NCI-H1417 treated with DMSO at 0.1 percent for 48 hours (cell line): ENCODE measurements at places on chromosomes 6 and 20.

DNA sequence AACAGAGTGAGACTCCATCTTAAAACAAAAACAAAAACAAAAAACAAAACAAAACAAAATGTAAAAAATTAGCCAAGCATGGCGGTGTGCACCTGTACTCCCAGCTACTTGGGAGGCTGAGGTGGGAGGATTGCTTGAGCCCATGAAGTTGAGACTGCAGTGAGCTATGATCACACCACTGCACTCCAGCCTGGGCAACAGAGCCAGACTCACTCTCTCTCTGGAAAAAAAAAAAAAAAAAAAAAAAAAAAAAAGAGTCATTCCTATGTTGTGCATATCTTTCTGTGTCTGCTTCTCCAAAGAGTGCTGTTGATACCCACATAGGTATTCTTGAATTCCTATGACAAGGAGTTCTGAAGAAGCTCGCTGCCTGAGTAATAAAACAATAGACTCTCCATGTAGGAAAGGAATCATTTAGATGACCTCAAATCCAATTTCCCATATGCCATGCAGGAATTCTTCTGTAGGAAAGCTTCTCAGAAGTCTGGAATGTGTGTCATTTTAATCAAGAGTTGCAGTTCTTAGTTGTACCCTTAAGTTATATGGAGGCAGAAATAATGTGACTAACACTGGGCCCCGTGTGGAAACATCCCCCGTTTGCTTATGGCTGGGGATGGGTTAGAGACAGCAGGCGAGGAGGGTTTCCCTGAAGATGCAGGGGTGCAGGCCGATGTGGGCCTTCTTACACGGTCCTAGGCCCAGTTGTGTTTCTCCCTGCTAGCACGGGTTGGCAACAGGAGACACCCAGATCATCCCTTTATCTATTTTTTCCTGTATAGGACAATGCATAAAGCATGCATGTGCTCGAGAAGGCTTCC lies 79.4 kb downstream of the ZDHHC14 start:
- DNase-seq: no peak

DNA sequence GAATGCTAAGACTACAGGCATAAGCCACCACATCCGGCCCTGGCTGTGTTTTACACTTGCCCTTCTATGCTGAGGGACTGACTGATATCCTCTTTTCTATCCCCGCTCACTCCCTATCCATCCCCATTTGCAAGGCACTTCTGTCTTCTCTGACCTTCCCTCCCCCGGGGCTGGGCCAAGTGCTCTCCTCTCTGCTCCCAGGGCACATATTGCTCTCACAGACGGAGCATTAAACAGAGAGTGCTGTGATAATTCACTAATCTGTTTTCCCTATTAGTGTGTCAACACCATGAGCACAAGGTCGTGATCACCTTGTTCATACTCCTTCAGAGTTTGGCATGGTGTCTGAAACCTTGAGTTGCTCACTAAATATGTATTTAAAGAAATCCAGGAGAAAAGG lies 9.0 kb upstream of the SLC2A12 start:
- DNase-seq: no peak

DNA sequence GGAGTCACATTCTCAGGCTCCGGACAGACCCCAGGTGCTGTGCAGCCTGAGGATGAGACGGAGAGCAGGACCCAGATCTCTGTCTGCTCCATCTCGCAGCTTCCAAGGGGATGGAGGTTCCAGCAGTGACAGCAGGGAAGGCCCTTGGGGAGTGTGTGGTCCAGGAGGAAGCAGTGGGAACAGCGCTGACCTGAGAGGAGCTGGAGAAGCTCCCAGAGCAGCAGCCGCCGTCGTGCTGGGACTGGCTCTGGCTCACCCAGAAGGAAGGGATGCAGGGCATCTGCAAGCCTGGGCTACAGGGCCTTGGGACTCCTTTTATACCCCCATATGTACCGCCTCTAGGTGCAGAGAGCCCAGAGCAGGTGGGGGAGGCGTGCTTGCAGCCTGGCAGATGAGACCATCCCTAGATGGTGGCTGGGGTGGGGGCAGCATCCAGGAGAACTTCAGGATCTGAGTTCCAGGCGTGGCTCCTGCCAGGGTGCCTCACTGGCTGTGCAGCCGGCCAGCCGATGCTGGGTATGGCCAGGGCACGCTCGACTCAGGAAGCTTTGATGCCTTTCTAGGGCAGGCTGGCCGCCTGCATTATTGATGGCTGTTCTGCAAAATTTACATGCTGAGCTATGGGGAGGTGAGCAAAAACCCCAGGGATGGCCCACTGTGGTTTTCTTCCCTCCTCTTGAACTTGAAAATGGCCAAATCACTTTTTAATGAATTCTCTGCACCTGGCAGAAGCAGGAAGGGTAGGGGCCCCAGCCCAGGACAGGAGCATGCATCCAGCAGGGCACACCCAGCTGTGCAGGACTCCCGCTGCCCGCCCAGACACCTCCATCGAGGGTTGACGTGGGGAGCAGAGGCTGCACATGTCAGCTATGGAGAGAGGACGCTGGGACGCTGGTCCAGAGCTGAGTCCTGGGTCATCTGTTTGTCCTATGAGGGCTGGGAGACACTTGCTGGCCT lies 179.6 kb downstream of the TAF4 start:
- no peak for DNase-seq

DNA sequence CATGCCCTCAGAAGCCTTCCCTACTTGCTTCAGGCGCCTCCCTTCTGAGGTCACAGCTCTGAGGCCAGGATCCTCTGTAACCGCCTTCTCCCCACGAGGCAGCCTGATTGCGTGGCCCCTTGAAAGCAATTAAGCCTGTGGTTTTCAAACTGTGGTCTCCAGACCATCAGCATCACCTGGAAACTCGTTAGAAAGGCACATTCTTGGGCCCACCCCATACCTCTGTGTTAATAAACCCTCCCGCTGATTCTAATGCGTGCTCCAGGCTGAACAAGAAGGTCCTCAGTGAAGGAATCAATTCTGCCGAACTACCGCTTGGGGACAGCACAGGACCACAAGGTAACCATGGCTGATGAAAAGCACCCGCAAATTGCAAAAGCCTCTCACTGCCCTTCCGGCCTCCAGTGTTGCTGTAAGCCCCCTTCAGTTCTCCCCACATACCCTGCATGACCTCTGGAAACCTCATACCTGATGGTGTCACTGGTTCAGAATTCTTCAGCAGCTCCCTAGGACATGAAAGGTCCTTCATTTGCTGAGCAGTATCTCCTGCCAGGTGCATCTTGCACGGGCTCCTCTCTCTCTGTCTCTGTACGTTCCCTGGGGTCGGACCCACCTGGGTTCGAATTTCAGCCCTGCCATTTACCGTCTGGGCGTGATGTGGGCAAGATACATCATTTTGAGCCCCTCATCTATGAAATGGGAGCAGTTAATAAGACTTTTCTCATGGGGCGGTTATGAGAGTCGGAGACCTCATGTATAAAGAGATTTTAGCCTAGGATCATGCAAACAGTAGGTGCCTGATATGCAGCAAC lies 93.3 kb upstream of the RNF24 start:
- peak; percentile 38 for DNase-seq

DNA sequence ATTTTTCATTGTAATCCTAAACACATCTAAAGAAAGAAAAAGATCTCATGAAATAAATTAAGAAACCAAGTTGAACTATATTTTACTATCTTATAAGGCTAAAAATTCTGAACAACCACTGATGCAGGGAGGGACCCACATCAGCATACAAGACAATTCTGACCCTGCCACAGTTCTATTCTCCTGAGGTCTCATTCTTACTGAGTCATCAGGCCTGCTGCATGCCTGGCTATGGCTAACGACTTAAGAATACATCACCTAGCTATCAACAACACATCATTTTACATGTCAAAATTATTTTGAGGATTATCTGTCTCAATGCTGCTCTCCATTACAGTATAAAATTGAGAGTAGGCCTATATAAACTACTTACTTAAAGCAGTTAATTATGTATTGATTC lies 52.9 kb downstream of the FBXL4 start:
- no peak for DNase-seq

DNA sequence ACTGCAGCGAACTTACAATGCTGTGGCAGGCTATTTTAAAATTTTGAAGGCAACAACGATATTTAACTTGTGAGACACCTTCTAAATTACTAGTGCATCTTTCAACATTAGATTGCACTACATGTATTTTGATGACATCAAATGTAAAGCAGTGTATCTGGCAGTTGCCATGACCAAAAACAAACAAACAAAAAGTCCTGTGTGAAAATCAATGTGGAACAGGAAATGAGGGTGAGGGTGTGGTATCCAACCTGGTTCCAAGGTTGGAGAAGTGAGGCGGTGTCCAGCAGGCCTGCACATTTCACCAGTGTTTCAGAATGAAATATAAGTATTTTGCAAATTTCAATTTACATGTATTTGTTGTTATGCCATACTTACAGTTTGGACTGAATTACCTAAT lies 112.0 kb downstream of the LAMP5 start:
- no peak for DNase-seq

DNA sequence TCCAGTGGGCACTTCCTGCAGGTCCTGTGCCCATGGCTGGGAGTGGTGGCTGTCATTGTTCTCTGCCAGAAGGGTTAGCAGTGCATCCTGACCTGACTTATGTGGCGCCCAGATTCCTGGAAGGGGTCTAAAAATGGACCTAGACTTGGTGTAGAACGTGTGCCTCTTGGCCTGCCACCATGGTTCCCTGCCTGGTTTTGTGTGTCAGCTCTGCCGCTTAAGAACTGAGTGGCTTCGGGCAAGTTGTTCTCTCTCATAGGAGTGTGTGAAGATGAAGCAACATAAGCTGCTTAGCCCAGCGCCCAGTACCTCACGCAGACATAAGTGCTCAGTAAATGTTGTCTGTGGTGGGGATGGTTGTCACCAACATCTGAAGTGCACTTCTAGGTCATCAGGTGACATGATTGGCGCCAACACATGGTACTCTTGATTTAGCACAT lies 52.1 kb downstream of the PTPN1 start:
- DNase-seq: no peak

DNA sequence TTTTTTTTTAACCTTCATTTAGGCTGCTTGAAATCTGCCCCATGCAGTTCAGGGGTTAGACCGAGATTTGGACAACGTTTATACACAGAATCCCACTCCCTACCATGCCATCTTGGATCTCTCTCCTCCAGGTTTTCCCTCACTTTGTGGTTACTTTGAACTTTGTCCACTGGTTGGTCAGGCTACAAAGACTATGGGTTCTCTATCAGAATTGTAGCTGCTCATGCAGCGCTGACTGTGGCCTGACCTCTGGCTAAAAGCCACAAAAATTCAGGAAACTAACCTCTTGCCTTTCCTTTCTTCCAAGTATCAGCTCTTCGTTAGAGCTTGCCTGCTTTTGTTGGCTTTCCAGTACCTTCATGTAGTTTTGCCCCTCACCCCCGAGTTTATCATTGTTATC lies 44.9 kb upstream of the KCNG1 start:
- no peak for DNase-seq

- no peak for DNase-seq
Measured at GRCh38 chr6:137089305-137089704, 44.5 kb upstream of the IL20RA start.

GRCh38 chr20:1803061-1803931 lies 91.9 kb upstream of the SIRPA start:
- peak; percentile 58 for DNase-seq

- DNase-seq: no peak
Measured at GRCh38 chr20:11511821-11512220, 405.9 kb upstream of the BTBD3 start.
